NCI-H774 (cell line): ENCODE measurements at places on chromosomes 11 and 22.

DNA sequence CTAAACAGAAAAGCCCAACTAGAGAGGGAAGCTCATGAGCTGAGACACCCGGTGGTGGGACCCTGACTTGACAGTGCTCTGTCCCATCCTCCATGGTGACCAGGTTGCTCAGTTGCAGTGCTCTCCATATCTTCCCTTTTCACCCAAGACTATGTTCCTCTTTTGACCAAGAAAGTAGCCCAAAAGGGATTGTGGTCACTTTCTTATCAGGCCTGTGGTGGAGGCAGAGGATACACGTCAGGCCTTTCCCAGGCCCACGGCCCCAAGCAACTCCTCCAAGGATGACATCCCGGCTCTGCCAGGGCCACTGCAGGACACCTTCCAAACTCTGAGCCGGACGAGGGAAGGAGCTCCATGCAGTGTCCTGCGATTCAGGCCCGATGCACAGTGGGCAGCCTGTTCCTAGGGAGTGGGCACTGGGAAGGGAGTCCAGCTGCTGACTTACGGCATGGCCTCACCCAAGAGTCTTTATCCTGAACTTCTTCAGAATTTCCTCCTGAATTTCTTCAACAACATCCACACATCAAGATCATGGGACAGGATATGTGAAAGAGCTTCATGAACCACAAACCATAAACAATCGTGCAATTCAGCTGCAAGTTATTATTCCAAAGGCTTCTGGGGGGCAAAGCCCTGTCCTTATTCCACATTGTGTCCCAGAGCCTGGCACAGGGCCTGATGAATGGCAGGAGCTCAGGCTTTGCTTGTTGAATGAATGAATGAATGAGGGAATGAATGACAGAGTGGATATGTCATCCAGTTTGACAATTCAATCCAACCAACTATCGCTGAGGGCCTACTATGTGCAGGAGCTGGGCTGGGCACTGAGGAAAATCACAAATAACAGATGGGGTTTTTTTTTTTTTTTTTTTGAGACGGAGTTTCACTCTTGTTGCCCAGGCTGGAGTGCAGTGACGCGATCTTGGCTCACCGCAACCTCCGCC, 36.0 kb upstream of the MYH9 start:
- no peak for DNase-seq

GRCh38 chr11:131838016-131838415, 467.6 kb downstream of the NTM start:
- DNase-seq: no peak

DNA sequence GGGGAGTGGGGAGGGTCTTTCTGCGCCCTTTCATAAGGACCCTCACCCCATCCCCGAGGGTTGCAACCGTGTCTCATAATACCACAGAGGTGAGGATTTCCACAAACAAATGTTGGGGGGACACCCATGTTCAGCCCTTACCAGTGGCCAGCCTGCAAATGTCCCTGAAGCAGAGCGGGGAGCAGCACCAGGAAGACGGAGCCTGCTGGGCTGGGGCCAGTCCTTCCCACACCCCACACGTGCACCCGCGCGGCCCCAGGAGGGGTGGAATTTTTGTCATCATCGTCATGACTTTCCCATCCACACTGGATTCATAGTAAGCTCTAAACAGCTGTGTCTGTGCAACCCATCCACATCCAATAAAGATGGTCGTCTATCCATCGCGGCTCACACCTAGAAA, 409.8 kb downstream of the BRD1 start:
- DNase-seq: no peak

DNA sequence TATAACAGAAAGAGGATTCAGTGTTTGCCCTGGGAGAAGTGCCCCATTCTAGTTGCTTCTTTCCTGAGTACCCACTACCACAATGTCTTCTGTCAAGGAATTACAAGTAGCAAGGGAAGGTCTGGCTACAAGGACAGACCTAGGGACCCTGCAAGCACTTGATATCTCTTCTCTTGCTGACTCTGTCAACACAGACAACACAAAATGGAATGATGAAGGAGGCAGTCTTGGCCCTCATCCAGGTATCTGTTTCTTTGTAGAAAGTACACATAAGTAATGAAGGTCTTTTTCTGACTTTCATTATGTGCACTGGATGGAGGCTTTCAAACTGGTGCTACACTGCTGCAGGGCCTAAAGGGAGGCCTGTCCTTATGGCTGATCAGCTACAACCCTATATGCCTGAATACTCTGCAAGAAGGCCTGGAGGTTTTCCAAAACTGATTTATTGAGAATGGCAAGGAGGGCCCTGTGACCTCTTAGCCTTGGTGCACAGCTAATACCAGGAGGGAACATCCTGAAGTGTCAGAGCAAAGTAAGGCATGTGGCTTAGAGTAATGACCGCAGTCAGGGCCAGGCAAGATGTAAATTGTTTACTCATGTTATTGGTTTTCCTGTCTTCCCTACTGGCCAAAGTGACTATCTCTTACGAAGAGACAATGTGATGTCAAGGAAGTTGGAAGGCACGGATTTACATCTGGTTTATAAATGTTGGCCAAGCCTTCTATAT, 31.2 kb downstream of the GAB2 start:
- no peak for DNase-seq

DNA sequence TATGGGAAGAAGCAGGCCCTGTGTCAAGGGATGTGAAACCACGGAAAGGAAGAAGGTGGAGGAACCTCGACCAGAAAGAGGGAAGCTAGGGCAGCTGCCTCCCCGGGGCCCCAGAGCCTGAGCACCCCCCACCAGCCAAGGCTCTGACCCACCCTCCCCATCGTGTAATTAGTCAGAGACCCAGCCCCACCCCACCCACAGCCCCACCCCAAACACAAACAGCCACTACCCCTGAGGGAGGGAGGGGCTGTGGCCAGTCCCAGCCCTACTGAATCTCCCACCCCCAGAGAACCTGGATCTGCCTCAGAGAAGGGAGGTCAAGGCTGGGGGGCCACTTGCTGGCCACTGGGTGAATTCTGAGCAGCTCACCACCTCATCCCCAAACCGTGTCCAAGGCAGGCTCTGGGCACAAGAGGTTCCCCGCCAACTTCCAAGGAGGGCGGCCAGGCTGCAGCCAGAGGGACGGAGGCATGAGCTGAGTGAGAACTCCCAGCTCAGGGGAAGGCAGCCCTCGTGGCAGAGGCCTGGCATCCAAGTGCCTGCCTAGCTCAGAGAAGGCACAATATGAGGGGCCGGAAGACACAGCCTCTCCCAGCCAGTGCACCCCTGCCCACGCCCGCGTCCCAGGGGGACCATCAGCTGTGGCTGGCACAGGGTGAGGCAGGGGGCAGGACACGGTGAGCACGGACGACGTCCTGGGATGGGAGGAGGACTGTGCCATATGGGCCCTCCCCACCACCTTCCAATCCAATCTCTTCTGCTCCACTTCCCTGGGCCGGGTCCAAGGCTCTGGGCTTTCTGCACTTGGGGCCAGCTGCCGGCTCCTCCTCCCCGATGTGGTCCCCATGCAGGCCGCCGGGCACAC, 2.7 kb downstream of the PLXNB2 start:
- no peak for DNase-seq

DNA sequence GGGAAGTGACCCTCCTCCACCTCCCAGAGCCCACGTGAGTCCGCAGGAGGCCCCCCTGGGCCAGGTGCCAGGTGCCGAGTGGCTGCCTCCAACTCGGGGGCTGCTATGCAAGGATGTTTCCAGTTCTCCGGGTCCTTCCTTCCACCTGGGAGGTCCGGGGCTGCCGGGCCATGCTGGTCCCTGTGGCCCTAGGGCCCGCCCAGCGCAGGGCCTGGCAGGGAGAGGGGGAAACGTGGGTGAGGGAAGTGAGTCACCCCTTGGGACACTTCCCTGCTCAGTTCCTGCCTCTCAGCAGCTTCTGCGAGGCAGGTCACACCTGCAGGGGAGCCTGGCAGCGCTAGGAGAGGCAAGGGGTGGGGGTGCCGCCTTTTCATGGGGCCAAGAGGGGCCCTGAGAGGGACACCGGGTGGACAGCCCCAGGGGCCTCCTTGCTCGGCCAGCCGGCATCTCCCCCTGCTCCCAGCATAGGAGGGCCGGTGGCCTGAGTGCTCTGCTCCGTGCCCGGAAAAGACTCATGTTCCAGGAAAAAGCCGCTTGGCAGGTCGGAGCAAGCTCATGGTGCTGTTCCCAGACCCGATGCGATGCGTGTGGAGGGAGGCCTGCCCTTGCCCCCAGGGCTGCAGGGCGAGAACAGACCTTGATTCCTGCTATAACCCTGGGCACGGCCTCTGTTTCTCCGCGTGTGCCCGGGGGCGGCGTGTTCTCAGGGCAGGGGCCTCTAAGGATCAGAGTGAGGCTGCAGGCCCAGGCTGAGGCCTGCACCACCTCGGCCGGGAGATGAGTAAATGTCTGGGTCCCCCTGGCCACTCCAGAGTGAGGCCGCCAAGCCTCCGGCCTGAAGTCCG, 30.3 kb upstream of the WNT7B start:
- peak; percentile 8 for DNase-seq

DNA sequence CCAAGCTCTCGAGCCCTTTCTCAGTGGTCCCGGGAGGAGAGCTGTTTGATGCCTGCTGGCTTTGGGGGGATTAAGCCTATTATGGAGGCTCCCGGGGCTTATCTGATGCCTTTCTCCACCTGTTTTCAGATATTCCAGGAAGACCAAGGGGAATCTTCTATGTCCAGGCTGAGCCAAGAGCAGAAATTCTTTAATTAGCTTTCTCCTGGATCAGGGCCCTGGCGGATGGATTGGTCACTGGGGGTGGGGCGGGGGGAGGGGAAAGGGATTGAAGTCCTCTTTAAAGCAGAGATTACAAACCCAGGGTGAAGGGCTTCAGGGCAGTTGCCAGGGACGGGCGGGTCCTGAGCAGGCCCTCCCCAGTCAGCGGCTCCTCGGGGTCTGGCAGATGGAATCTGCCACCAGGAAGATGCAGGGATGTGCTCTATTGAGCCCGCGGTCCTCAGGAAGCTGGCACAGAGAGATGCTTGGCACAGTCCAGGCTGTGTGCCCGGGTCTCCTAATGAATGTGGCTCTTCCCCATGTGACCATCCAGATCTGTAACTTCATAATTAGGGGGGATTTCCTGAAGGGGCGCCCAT, 33.6 kb downstream of the MACROD1 start:
- no peak for DNase-seq

- no peak for DNase-seq
These were observed 198.3 kb upstream of the PGR start for GRCh38 chr11:101327908-101328307.

- no peak for DNase-seq
These were observed 1.2 kb upstream of the PTPN5 start for GRCh38 chr11:18792827-18793226.

DNA sequence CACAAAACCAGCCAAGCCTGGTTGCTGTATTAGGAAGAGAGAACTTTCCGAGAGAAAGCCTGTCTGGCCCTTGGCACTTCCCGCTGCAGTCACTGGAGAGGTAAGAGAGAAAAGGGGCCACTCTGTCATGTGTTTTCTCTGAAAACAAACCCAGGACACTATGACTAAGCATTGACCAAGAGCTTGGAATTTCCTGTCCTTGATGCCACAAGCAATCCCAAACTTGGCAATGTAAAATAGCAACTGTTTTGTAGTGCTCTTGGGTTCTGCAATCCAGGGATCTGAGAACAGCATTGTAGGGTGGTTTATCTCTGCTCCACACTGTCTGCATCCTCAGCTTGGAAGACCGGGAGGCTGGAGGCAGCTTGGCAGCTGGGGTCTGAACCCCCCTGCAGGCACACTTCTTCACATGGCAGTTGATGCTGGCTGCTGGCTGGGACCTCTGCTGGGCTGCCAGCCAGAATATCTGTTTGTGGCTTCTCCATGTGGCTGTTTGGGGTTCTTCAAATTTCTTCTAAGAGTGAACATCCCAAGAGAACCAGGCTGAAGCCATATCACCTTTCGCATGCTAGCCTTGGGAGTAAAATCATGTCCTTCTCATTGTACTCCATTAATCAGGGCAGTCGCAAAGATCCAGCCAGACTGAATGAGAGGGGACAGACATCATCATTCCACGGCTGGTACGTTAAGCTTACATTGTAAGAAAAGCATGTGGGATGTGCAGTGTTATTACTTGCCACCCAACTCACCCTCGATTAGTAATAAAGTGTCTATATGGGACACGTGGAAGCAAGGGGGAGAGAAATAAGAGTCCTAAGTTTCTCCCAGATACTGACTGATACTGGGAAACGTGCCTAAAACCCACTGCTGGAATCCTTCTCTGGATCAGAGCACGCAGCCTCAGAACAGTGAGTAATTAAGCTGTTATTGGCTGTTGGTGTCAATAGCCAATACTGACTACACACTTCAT, 537.4 kb upstream of the B3GAT1 start:
- DNase-seq: no peak

GRCh38 chr22:27212617-27213177, 555.3 kb downstream of the MIAT start:
- DNase-seq: no peak

DNA sequence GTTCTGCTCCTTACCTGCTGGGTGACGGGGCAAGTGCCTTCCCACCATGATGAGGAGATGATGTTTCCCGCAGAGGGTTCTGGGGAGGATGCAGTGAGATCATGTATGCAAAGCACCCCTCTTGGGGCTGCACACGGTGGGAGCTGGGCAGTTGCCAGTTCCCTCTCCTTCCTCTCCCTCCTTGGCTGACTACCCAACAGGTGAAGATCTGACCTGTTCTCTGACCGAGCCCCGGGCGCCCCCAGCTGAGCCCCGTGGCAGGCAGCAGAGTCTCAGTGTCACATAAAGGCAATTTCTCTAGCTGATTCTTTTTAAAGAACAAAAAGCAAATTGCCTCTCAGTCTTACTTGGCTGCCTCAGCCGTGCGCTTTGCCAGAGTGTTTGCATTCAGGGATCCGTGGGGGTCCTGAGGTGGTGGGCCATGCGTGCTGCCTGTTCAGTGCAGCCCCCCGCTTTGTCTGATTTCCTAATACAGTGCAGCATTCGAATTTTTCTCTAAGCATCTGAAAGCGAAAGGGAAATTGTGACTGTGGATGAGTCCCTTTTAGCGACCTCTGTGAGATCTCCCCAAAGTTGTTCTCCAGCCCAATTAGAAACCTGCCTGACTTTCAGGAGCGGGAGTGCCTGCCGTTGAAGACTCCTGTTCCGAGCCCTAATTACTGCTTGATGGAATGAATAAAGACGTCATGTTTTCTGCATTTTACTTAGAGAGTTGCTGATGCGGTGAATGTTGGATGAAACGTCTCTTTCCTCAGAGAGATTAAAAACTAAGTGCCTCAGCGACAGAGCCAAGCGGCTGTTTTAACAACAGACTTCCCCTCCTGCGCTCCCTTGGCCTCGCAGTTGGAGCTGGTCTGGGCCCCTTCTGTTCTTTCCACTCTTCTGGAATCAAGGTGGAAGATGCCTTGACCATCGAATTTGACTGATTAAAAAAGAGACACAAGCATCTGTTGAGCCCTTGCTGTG, 86.0 kb downstream of the GRIK4 start:
- DNase-seq: no peak

GRCh38 chr11:74932797-74933196, 16.1 kb downstream of the XRRA1 start:
- no peak for DNase-seq

- DNase-seq: no peak
These were observed 63.4 kb upstream of the CARD18 start for GRCh38 chr11:105202844-105203548.

- peak; percentile 28 for DNase-seq
These were observed 188.9 kb downstream of the ST3GAL4 start for GRCh38 chr11:126544108-126545056.

GRCh38 chr11:72140661-72141060, 5.1 kb downstream of the FOLR3 start:
- DNase-seq: no peak

GRCh38 chr22:26321469-26321913, 107.6 kb upstream of the ASPHD2 start:
- DNase-seq: no peak

GRCh38 chr11:74726547-74727182, 4.6 kb downstream of the CHRDL2 start:
- DNase-seq: peak; percentile 76
